ENCODE measurements at places on chromosomes 3 and 15.

DNA sequence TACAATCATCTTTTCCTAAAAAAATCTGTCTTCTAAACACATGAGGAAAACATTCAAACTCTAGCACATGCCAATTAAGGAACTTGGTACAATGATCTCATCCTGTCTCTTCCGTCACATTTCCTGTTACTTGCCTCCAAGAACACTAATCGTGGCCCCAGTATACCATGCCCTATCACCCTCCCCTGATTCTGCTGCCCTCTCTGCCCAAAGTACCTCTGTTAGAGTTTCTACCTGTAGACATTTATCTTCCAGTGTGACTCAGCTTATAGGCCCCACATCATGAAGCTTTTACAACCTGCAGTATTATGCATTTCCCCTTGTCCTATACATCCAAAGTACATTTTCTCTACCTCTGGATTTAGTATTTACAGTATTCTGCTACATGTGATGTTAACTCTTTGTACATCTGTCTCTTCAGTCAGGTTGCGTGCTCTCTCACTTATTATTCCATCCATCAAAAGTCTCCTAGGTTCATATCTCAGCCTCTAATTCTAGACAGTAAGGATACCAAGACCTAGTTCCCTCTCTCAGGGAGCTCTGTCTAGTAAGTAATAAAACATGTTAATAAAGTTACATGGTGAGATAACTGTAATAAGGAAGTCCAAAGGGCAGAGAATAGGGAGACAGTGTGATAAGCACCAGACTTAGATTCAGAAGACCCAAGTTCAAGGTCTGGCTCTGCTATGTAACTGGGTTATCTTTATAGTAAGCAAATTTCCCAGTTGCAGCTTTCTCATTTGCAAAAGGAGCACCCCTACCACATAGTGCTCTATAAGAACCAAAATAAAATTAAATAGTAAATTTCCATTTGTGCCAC, 8.9 kb upstream of the SEMA6D start:
- no peak for DNase-seq

DNA sequence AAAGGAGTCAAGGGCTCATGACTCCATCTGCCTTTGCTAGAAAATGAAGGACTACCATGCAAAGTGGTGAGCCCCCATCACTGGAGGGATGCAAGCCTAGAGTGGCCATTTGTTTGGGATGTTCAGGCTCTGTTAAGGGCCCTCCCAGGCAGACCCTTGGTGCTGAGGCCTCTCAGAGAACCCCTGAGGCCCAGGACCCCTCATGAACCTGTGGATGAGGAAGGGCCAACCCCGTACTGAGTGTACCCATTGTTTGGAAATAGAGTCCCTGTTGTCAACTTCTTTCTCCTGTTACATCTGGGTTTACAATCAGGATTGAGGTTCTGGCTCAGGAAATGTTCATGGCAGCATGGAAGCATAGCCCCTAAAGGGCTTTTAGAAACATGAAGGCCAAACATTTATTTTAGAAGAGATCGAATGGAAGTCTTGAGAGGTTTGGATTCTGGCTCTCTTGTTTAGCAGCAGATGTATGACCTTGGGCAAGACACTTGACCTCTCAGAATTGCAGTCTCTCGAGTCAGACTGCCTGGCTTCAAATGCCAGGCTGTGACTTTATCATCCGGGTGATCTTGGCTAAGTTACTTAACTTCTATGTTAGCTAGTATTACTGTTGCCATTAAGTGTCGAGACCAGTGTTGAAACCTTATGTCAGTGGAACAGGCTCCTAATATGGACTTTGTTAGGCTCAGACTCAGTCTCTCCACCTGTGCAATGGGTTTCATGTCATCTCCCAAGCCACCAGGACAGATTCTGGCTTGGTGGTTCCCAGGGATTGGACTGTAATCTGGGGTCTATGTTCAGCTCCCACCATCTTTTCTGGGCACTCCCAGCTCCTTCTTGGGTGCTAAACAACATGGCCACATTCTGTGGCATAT, 12.4 kb downstream of the ITGA11 start:
- DNase-seq, result no peak

DNA sequence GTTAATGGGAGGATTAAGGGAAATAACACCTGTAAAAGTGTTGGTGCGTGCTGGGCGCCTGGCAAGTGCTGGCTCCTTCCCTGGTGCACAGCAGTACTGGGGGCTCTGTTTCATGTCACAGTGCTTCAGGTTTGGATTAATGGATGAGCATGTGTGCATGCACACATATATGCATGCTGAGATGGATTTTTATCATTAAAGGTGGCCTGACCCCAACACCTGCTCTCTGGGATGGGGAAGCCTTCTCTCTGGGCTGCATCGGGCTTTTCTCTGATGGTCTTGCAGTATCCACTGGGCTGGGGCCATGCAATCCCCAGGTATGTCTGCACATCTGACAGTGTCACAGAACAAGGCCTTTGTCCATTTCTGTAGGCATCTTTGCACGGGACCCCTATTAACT, 127.5 kb upstream of the PLXNA1 start:
- no peak for DNase-seq

DNA sequence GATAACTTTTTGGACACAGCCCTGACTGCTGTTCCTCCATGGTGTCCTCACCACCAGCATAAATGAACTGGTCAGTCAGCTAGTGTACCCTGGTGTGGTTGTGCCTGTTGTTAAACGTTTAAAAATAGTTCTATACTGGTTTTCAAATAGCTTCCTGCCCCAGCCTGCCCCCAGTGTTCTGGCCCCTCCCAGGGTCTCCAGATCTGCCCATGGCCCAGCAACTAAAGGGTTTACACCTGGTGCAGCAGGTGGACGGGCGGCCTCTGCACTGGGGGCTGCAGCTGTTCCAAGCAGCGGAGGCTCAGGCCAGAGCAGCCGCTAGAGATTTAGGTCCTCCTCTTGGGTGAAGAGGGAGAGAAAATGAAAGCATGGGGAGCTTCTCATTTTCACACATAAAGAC, 6.1 kb upstream of the NR2E3 start:
- DNase-seq, result no peak

GRCh38 chr15:58078591-58078990, 13.1 kb upstream of the ALDH1A2 start:
- no peak for DNase-seq

DNA sequence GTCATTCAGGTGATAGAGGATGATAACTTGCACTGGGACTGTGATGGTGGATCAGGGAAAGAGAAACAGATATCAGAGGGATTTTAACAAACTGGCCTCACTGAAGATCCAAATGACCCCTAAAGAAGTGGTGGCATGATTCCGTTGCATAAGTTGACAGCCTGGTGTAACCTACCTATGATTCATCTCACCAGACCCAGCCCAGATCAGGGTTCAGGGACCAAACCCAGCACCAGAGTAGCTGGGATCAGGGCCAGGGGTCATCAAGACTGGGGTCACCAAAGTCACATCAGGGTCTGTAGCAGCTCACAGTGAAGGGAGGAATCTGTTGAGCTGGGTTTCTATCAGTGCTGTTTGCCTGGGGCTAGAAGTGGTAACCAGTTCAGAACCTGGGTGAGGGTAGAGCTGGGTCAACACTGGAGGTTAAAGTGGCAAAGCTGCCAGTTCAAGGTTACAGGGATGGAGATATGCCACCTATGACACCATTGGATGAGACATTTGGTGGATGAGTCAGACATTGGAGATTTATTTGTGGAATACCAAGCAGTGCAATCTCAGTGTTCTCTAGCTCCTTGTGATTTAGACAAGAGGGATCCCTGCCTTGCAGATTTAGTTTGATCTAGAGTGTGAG, 35.9 kb downstream of the CASR start:
- no peak for DNase-seq

DNA sequence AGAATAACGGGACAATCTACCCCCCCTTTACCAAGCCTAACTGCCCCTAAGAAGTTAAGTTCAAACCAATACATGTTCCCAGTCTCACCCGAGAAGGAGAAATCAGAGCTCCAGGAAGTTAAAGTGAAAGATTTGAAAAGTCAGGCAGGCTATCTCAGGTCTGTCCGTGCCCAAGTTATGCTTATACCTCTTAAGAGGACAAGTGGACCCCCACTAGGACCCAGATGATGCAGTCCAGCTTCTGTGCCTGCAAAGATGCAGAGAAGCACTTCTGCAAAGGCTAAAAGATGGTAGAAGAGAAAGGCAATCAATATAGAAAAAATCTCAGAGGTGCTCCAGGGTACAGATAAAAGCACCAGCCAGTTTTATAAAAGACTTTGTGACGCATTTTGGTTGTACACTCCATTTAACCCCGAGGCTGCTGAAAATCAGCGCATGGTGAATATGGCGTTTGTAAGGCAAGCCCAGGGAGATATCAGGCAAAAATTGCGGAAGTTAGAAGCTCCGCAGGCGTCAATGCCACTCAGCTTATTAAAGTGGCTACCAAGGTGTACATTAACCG, 9.8 kb upstream of the SLC9C1 start:
- no peak for DNase-seq

DNA sequence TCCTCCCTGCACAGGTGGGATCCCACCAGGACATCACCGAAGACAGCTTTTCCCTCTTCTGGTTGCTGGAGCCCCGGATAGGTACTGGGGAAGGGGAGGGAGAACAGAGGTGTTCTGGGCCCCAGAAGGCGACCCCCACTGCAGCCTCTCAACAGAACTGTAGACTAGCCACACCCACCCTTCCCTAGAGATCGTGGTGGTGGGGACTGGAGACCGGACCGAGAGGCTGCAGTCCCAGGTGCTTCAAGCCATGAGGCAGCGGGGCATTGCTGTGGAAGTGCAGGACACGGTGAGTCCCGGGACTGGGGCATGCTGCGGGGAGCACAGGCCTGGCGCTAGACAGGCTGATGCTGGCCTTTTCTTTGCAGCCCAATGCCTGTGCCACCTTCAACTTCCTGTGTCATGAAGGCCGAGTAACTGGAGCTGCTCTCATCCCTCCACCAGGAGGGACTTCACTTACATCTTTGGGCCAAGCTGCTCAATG, 809 bp downstream of the NDUFAF3 start:
- DNase-seq, result no peak

Measured in H1 (cell line).